CD4-positive, alpha-beta T cell treated with Interleukin-15 for 4 hours (primary cell): ENCODE measurements at places on chromosomes 6 and 20.

DNA sequence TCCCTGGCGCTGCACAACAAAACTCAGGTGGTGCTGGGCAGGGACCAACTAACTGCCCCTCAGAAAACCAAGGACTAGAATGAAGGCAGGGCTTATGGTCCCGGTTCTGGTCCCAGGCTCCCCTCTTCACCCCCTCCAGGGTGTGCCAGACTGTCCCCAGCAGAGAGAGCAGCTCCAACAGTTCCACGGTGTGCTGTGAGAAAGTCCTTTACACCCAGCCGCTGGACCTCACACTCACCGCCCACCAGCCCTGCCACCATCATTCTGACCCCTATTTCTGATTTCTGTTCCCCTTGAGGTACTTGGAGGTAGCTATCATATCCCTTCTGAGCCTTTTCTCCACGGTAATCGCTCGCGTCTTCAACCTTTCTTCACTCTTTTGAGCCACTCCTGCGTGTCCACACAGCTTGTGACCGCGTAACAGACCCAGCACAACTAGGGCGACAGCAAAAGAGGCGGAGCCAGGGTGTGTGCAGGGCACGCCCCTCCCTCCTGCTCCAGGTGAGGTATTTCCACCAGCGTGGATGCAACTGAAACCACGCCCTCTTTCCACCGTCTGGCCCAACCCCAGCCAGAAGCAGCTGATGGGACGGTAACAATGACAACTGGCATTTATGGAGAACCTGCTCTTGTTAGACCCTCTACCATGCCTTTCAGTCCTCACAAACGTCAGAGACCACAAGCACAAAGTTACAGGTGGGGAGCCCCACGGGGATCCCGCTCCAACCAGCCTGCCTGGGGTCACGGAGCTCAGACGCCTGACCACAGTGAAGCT lies 2.3 kb downstream of the PXDC1 start:
- no peak for DNase-seq

DNA sequence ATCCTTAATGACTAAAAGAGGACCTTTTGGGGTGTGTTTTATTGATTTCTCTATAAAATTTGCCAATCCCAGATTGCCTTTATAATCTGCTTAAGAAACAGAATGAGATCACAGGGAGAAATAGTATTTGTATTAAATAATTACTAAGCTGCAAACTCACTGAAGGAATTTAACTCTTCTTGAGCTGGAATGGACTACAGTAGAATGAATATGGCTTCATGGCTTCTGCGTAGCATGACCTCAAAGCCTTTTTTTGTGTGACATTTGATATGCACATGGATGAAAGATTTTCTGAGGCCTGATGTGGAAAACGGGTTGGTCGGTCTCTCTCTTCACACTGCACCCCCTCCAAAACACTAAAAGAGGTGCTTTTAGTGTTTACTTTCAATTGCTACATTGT lies 115.9 kb downstream of the QKI start:
- no peak for DNase-seq

GRCh38 chr20:24746351-24746685 lies 202.8 kb upstream of the CST7 start:
- no peak for DNase-seq

GRCh38 chr6:43075670-43076463 lies at the start of gene PTK7:
Gene PTK7, plus strand, starts transcription at chr6:43076314. Its CDS starts 175 bp downstream, at chr6:43076489.
- no peak for DNase-seq

- no peak for DNase-seq
Observed at GRCh38 chr6:20875369-20875963, 341.2 kb downstream of the CDKAL1 start.

- no peak for DNase-seq
Observed at GRCh38 chr6:42405021-42405420, 46.7 kb downstream of the TRERF1 start.

GRCh38 chr6:88165844-88166492 lies at the start of gene CNR1:
Gene CNR1, minus strand, starts transcription at chr6:88166347. Its CDS starts 21,073 bp downstream, at chr6:88145274.
- no peak for DNase-seq

- peak; percentile 30 for DNase-seq
Observed at GRCh38 chr20:25178563-25179438, 16.7 kb upstream of the ENTPD6 start.

DNA sequence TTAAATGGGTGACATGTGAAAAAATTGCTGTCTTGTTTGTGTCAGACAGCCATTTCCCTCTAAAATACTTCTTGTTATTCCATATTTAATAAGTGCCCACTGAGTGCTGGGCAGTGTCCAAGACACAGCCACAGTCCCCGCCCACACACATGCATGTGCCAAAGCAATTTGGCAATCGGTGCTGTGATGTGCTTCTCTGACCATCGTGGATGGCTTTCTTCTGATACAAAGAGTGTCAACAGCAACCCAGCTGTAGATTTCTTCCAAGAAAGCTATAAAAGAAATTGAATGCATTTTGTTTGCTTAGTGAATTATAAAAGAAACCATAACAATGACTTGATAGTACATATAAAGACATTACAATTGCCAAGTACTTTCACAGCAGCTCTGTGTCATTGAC lies 140.5 kb upstream of the ATXN1 start:
- no peak for DNase-seq

DNA sequence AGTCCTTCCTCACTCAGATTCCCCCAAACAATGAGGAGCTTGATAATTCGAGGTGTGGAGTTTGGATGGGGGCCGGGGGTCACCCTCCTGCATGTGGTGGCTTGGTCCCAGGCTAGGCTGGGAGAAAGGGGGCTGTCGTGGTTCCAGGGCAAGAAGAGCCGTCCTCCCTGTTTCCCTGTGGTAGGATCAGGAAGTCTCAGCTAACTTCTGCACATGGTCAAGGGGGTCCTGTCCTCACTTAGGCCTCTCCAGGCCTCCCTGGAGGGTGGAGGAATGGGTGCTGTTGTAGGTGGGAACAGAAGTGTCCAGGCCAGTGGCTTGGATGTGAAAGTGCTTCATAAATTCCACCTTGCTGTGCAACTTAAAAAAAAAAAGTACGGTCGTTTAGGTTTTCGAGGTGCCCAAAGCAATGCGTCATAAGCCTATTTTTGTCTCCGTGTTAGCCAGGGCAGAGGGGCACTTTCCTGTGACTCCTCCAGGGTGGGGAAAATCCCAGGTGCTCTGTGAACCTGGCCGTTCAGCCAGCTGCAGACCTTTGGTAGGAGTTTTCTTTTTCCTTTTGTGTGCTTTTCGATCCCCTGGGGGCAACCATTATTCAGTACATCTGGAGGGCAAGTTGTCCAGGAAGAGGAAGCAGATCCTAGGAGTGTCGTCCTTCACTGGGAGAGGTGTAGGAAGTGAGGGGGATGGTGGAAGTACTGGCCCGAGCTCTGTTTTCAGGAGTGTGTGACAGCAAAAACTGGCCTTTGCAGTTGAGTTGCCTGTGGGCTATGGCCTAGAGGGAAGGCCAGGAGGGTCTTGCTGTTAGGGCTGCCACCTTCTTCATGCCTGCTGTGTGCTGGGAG lies 9.6 kb downstream of the IGF2R start:
- DNase-seq, result peak; percentile 50

DNA sequence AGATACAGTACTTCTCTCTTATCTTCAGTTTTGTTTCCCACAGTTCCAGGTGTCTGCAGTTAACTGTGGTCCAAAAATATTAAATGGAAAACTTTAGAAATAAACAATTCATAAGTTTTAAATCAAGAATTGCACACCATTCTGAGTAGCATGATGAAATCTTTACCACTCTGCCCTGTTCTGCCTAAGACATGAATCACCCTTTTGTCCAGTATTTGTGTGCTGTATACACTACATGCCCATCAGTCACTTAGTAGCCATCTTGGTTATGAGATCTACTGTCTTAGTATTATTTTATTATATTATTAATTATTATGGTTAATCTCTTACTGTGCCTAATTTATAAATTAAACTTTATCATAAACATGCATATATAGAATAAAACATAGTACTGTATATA lies 279.0 kb downstream of the OGFRL1 start:
- no peak for DNase-seq

DNA sequence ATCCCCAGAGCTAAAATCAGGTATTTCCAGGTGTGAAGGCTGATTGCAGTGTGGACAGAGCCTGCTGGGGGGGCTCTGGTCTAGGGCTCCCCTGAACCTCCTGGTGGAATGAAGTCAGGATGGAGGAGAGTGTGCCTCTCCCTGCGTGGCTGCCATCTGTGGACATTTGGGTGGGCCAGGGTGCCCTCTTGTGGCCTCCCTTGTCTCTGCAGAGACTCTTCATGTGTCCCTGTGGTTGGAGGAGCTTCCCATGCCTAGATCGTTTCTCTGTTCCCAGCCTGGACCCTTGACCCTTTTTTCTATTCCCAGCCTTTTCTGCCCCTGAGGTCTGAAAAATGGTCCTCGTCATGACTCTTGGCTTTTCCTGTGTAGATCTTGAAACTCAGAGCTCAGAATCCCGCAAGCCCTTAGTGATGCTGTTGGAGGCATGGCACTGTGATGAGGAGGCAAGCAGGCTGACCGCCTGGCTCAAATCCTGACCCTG lies 9.9 kb upstream of the PSMF1 start:
- DNase-seq, result peak; percentile 54

- no peak for DNase-seq
Observed at GRCh38 chr20:5977223-5977622, 26.8 kb downstream of the MCM8 start.

DNA sequence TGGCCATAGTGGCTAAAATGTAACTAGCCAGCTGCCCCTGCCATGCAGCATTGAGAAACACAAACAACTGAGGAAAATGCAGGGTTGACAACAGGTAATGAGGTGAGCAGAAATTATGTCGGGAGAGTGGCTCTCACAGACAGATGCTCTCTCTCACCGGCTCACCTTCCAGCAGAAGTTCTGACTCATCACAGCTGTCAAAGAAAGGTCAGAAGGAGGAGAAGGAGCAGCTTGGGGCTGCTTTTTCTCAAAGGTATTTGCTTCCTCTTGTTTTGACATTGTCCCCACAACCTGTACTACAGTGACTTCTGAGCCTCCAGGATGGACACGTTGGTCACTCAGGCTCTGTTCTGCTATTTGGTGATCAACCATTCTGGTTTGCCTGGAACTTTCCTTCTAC lies 190.5 kb upstream of the HEY2 start:
- DNase-seq, result no peak

GRCh38 chr6:137767911-137768690 lies 99.0 kb upstream of the TNFAIP3 start:
- peak; percentile 25 for DNase-seq
